A172 (cell line): ENCODE measurements at places on chromosomes 7 and 10. TPM values are rescaled to one million over a fixed set of nuclear protein-coding genes. Genes with fewer than 3 reads are reported as not detected.

Gene NANOS1
- total RNA-seq = 1.3 TPM in 2 replicates

Gene ATE1
- 10.6 and 11.6 TPM in 2 replicates for total RNA-seq

Gene CLRN3
- total RNA-seq = 0.31 TPM in 1 of 2 replicates, not detected in the other

Gene PAPSS2
- 39.3 and 40.4 TPM in 2 replicates for total RNA-seq

Gene PRLHR
- not detected in 2 replicates for total RNA-seq

Gene HACD1
- 109 and 157 TPM in 2 replicates for total RNA-seq

Gene GRM3
- total RNA-seq = not detected in 2 replicates

Gene RADIL
- total RNA-seq = 1.9 and 5.1 TPM in 2 replicates

Gene GPRIN2
- not detected in 2 replicates for total RNA-seq

Gene CD36
- total RNA-seq = 0.05 and 2.7 TPM in 2 replicates

Gene OR6B1
- not detected in 2 replicates for total RNA-seq

Gene ADIRF
- total RNA-seq = not detected in 2 replicates

Gene DOCK1
- total RNA-seq = 20.3 and 29.8 TPM in 2 replicates

Gene SEMA3D
- 3.3 and 3.4 TPM in 2 replicates for total RNA-seq

Gene FERD3L
- total RNA-seq = not detected in 2 replicates

Gene TAS2R41
- total RNA-seq = not detected in 2 replicates

Gene GIMAP4
- total RNA-seq = not detected in 2 replicates

Gene NAT16
- total RNA-seq = 0.93 TPM in 1 of 2 replicates, not detected in the other
